ENCODE measurements at places on chromosomes 1 and 21.
A peak's percentile ranks its signal among the peaks of the same experiment; 100 is the strongest.

DNA sequence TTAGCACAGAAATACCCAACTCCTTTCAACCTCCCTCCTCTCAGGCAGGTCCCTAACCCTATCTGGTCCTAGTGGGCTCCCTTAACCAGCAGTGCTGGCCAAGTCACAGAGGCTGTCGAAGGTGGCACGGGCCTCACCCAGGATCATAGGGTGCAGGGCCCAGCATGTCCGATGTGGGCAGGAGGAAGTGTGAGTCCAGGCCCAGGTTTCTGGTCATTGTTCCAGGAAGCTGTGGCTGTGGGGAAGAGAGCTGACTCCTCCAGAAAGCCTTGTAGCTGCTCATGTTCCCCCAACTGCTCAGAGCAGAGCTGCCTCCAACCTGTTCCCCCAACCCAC is 2.4 kb downstream of the CCDC17 start:
- no peak for DNase-seq

GRCh38 chr1:15122331-15122730 is 31.2 kb upstream of the TMEM51 start:
- DNase-seq = no peak

GRCh38 chr1:5010656-5011055 is 356.2 kb downstream of the AJAP1 start:
- DNase-seq = no peak

DNA sequence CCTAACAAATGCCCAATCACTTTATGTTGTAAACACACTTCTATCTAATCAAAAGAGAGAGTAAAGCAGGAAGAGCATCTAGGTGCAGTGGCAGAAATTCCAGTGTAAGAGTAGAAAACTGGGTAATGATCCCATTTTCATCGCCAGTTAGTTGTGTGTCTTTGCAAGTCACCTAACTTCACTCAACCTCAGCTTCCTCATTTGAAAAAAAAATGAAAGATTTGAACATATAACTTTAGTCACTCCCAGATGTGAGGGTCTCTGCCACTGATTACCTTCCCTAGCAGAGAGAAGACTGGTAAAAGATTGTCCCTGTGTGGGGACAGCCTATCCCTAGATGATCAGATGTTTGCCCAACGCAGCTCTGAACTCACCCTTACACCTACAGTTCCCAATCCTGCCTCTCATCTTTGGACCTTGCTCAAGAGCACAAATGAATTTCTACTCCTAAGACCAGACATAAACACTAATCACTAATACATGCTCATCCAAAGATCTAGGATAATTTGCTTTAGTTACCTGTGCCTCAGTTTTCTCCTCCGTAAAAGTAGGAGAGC is 25.2 kb upstream of the DUSP23 start:
- no peak for DNase-seq

- DNase-seq = no peak
These were observed 13.1 kb upstream of the COP1 start for GRCh38 chr1:176220100-176220689.

- peak; percentile 78 for DNase-seq
These were observed 514.4 kb upstream of the B3GALT2 start for GRCh38 chr1:193700710-193701355.

DNA sequence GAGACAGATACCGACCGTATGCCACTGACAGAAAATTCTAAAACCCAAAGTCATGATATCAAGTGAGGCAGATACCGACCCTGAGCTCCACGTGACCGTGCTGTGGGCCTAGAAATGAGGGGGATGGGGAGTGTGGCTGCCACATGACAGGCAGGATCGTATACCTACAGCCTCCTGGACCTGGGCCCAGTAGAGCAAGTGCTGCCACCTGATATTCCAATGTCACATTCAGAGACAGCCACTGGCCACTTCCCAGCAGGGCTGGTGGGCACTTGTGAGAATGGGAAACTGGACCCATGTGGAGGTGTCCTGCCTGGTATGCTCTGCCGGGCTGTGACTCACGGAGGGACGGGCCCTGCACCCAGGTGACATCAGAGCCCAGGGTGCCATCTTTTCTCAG is 44.6 kb upstream of the CLDN14 start:
- DNase-seq = no peak

- DNase-seq = no peak
These were observed 145.4 kb downstream of the GRIK3 start for GRCh38 chr1:36888811-36889477.

DNA sequence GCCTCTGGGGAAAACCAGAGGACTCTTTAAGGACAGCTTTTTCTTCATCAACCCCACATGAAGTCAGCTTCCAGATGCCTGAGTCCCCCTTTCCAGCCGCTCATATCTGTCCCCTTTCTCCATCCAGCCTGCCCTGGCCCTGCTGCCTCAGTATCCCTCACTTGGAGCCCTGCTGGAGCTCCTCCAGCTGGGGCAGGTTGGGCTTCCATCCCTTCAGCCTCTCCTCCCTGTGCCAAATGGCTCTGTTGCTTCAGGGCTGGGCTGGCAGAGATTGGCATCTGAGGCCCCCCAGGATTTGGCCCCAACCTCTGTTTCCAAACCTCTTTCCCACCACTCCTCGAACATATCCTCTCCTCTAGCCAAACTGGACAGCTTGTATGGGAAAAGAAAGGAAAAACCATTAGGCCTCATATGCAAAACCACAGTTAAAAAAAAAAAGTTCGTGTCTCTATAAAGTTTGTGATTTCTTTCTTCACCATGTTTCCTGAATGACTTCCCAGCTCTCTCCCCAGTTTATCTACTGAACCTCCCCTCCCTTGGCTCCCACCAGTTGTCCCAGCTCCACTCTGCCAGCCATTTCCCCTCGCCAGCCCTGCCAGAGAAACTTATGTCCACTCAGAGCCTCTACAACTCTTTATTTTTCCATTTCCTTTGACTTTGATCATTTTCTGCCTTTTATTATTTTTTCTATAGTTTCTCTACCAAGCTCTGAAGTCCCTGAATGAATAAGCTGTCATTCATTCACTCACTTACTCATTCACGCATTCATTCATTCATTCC is 217.9 kb downstream of the FOXD2 start:
- DNase-seq = no peak

GRCh38 chr1:117740496-117740895 is 134.6 kb downstream of the TENT5C start:
- DNase-seq = no peak

DNA sequence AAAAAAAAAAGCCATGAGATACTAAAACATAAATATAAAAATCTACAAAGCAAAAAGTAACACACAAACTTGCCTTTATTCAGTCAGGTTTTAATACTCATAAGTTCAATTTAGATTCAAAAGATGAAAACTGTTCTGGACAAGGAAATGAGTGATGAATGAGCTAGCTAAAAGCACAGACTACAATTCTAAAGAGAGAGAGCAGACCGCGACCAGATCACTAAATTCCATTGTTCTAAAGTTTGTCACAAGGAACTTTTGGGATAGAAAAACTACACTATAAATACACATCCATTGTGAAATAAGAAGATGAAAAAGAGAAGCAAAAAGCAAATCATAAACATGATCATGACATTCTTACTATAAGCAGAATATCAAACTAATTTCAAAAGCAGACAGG is 1.7 kb downstream of the ODF2L start:
- no peak for DNase-seq

- DNase-seq = no peak
These were observed 76.9 kb upstream of the TNFSF18 start for GRCh38 chr1:173127369-173128307.

GRCh38 chr1:26060832-26061574 is 6.4 kb downstream of the TRIM63 start:
- no peak for DNase-seq

GRCh38 chr1:114033216-114033706 is 54.0 kb downstream of the OLFML3 start:
- DNase-seq = no peak

DNA sequence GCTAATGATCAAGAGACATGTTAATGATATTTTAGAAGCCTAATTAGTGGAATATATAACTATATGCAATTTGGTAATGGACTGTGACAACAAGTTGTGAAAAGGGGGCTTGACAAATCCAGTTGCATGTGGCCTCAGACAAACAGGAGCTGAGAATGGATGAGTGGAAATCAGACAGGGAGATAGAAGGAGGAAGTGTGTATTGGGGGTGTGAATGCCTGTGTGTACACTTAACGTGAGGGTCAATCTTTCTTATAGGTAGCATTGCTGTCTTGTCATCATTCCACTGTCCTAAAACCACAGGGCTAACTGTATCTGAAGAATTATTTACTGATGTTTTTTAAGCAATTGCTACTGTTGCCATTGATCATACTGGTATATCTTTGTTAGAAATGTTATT is 64.8 kb downstream of the PBX1 start:
- no peak for DNase-seq

GRCh38 chr1:111101854-111102642 is 37.8 kb downstream of the DRAM2 start:
- no peak for DNase-seq

DNA sequence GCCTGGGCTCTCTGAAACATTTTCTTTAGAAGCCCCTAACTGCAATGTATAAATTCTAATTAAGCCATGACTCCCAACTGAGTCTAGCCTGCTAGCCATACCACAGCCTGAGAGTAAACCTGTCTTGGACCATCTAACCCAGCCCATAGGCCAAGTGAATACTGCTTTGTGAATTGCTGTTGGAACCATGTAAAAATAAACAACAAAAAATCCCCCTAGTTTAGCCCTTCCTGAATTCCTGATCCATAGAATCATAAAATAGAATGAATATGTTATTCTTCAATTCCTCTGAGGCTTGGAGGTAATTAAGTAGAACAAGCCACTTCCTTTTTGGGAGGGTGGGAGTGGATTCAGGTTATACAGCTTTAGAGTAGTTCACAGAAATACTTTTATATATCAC is 1496.4 kb downstream of the MRPL39 start:
- DNase-seq = no peak

DNA sequence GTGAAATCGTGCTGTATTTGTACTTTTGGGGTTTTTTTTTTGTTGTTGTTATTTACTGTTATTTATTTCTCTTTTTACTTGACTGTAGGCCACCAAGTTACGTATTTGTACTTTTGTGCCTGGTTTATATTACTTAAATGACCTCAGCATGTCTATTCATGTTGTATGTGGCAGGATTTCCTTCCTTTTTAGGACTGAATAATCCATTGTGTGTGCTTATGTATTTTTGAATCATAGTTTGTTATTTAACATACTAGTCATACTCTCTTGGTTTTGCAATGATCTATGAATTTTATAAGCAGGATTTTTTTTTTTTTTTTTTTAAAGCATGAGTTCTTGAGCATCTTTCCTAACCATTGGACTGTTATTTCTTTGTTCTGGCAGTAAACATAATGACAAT is 51.2 kb downstream of the RNF2 start:
- DNase-seq = no peak

- DNase-seq = no peak
These were observed 64.7 kb downstream of the NRIP1 start for GRCh38 chr21:15000081-15000480.

DNA sequence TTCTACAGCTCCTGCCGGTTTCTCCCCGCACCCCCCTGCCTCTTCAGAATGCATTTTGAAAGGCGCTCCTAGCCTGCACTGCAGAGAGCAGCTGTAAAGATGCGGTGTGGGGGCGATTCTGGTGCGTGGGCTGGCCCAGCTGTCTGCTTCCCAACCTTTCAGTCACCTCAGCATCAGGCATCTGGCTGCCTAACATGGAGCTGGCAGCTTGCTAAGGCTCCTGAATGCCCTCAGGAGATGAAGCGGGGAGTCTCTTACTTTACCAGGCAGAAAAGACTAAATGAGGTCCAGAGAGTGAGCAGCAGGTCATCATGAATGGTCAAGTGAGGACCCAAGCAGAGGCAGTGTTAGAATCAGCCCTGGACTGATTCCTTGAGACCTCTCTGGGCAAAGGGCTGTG is 8.7 kb downstream of the IER5 start:
- no peak for DNase-seq

GRCh38 chr1:52296345-52296744 is 69.7 kb downstream of the CC2D1B start:
- peak; percentile 40 for DNase-seq

- DNase-seq = no peak
These were observed 152.3 kb upstream of the SPAG17 start for GRCh38 chr1:118337346-118337745.

DNA sequence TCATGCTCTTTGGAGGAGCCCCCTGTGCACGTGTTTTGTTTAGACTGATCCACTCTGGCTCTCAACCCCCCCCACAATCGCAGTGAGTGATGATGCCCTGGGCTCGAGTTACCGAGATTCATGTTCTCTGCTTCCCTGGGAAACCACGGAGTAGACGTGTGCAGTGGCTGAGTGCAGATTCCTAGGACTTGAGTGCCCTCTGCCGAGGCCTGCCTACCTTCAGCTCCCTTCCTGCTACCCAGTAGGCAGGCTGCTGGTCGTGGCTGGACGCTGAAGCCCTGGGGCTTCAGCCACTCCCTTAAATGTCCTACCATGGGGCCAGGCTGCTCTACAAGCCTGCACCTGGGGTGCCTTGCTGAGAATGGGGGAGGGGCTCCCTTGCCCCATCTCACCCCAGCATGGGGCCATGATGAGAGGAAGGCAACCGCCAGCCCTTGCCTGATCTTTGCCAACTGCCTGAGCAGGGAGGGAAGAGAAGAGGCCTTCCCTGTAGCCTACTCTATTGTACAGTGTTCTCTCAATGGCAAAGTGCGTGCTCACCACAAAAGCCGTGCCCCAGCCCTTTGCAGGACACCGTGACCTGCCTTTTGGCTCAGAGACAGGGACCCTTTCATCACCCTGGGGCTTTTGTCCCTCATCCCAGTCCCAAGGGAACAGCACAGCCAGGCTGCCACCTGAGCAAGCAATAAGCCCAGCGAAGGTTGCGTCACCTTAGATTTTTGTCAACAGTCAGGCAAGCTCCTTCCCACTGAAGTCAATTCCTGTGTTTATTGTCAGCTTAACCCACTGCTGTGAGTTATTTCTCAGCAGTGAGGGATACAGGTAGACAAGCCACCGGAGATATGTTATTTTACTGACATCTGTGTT is 4.1 kb upstream of the GRIK3 start:
- no peak for DNase-seq

DNA sequence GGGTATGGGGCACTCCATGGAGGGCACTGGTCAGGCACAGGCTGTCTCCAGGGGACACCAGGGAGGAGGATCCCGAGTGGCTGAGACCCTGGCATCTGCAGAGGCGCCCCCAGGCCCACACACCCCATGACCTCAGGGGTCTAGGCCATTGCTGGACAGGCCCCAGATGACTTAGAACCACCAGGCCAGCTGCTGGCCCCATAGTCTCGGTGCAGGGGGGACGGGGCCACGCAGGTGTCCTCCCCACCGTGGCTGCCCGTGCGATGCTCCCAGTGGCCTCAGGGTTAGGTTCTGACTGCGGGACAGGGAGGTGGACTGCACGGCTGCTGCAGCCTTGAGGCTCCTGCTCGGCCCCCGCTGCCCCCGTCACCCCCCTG is 44.0 kb downstream of the MORN1 start:
- no peak for DNase-seq

- DNase-seq = no peak
These were observed 130.7 kb downstream of the GIPC2 start for GRCh38 chr1:78176448-78176847.

DNA sequence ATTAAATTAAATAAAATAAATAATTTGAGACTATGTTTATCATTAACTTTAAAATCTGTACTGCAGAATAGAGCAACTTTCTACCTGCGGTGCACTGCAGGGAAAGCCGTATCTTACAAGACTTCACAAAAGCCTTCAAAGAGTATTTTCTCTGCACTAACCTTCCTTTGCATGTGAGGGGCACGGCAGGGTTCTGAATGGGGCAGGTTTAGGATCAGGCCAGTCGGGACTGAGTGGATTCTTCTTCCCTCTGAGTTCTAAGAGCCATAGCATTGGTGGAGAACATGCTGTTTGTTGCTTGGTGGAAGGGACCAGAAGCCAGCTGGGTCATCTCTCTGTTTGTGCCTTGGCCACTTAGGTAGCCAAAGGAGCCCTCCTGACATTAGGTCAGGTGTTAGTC is 55.2 kb upstream of the LGALS8 start:
- no peak for DNase-seq

GRCh38 chr1:22326372-22326915 is 125.2 kb upstream of the ZBTB40 start:
- DNase-seq = no peak
